ENCODE measurements at places on chromosomes 13 and 19. TPM values are rescaled to one million over a fixed set of nuclear protein-coding genes. Genes with fewer than 3 reads are reported as not detected.

The CELF5 gene
- not detected for total RNA-seq

The ANKRD24 gene
- 0.07 TPM for total RNA-seq

The CILP2 gene
- not detected for total RNA-seq

The SULT2B1 gene
- not detected for total RNA-seq

The ZNF486 gene
- total RNA-seq, result 8.3 TPM

The PTGER1 gene
- total RNA-seq, result 0.71 TPM

The GPR12 gene
- not detected for total RNA-seq

The TEX29 gene
- total RNA-seq, result not detected

The SLC25A41 gene
- total RNA-seq, result 0.07 TPM

The MPND gene
- 10.7 TPM for total RNA-seq

The EXOC3L2 gene
- 1.6 TPM for total RNA-seq

The ANGPTL8 gene
- not detected for total RNA-seq

The FCER2 gene
- not detected for total RNA-seq

The HRC gene
- total RNA-seq, result not detected

The KLHL1 gene
- total RNA-seq, result not detected

The GPR4 gene
- total RNA-seq, result 5.7 TPM

The ZNF112 gene
- 9.1 TPM for total RNA-seq

The PRR22 gene
- total RNA-seq, result 0.33 TPM

The ZNF570 gene
- total RNA-seq, result 5.9 TPM
